Stimulated activated CD4-positive, alpha-beta T cell treated with anti-CD3 and anti-CD28 coated beads, TNF-alpha, amount 100 ng/mL, for 4 hours (primary cell): ENCODE measurements at places on chromosomes 16 and 17.

DNA sequence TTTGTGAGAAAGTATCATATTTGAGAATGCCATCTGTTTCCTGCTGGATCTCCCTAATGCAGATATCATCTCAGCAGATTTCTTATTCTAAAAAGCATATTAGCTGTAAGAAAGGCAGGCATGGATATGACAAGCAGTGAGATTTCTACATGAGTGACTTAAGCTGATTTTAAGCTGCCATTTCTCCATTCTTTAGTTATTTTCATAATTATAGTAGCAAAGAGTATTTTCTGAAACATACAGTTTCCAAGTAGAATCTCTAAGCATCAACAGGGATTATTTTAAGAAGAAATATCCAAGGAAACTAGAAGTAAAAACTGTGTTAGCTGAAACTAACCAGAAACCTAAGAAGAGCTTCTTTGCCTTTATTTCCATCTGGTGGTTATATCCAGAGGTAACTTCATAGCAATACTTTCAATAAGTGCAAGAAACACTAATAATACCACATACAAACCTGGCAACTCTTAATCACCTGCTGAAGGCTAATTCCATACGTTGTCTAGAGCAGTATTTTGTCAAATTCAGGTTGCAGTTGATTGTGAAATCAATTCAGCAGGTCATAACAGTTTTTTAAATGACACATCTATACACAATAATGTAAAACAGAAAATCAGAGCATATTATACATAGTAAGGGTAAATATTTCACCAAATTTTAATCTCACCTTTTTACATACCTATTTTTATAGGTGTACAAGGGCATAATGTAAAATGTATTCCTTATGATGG lies 42.2 kb downstream of the CFDP1 start:
- DNase-seq: no peak

DNA sequence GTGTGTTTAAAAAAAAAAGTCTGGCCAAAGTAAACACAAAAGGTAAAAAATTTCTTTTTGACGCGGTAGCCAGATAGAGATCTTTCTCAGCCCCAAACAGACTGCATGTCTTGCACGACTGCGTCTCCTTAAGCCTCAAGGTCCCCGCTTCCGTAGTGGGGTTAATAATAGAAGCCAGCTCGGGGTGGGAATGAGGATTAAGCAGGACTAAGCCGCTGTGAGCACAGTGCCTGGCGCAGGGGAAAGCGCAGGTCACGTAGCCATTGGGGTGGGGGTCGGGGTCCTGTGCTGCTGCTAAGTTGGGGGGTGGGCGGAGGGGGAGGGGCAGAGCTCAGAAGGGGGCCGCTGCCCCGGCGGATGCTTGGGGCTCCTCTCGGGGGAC lies 521 bp downstream of the GGA2 start:
- no peak for DNase-seq

DNA sequence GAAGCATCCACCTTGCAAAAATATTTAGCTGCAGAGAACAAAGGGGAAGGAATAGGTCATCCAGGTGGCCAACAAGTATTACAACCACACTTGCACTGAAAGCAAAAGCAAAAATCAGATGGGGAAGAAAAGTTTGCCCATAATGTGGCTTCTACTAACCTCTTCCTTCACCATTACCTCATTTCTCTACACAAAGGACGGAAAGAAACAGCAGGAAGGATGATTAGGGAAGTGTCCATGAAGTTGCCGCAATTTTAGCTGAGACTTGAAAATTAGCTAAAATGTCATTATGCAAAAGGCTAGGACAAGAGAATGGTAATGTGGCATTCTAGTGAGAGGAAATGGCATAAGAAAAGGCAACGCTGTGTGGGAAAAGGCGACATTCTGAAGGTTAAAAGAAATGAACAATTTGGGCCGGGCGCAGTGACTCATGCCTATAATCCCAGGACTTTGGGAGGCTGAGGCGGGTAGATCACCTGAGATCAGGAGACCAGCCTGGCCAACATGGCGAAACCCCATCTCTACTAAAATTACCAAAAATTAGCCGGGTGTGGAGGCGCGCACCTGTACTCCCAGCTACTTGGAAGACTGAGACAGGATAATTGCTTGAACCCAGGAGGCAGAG lies 13.7 kb downstream of the KANSL1 start:
- no peak for DNase-seq

GRCh38 chr17:30041551-30041950 lies 75.1 kb upstream of the NSRP1 start:
- DNase-seq: no peak

- no peak for DNase-seq
These were observed 4.1 kb downstream of the CCL4L2 start for GRCh38 chr17:36214918-36215317.

DNA sequence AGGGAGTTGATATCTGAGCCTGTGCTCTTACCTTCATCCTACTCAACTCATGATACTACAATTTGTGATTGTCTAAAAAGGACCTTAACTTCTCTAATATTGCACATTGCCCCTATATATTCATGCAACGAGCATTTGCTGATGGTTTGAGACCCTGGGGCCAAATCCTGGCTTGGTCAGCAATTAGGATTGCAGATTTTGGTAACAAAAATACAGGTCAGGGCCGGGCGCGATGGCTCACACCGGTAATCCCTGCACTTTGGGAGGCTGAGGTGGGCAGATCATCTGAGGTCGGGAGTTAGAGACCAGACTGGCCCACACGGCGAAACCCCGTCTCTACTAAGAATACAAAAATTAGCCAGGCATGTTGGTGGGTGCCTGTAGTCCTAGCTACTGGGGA lies 35.4 kb upstream of the HAPSTR1 start:
- DNase-seq: no peak

- DNase-seq: no peak
These were observed 74.5 kb downstream of the ABCC6 start for GRCh38 chr16:16148755-16149154.

DNA sequence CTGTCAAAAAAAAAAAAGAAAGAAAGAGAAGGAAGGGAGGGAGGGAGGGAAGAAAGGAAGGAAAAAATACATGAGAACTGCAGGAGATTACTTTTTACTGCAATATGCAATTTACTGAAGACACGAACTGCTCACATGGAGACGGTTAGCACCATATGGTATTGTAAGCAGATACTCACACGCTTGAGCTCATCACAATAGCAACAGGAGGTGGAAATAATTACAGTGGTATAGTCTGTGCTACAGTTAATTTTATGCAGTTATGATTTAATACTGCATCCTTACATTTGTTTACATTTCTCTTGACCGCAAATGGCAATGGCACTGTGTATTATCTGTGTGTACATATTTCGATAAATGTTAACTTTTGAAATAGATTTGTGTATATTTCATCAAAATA lies 21.4 kb upstream of the SLC46A1 start:
- no peak for DNase-seq

- DNase-seq: no peak
These were observed 3.6 kb downstream of the LSM12 start for GRCh38 chr17:44062871-44063270.
